Activated T-helper 17 cell treated with anti-CD3 and anti-CD28 coated beads, Interleukin-2, amount 50 U/mL, for 72 hours (primary cell): ENCODE measurements at places on chromosomes 5 and 9. TPM values are rescaled to one million over a fixed set of nuclear protein-coding genes. Genes with fewer than 3 reads are reported as not detected.

DND1 gene
- 3.0 TPM for total RNA-seq

EIF4EBP3 gene
- 8.9 TPM for total RNA-seq

DNA sequence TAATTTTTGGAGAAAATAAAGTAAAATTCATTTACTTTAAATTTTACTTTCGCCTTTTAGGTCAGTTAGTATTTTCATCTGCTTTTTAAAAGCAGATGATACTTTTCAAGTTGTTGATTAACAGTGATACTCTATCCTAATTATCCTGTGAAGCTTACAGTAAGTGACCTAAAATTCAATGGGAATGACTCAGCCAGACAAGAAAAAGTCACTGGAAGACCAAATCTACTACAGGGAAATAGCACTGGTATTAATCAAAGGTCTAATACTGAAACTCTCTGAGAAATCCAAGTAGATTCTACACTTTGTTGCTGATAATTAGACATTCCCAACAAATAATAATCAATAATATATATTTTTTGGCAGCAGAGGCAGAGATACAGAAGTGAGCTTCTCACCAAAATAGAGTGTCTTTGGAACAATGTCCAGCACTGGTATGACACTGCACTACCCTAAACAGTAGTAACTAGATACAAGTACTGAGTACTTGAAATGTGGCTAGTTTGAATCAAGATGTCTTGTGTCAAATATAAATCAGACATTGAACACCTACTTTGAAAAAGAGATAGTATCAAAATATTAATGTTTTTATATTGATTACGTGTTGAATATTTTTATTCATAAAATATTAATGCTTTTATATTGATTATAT, 22.8 kb upstream of the ELL2 start:
- ATAC-seq = no peak

- no peak for ATAC-seq
Observed at GRCh38 chr9:134834217-134834956, 46.2 kb upstream of the FCN2 start.

DNA sequence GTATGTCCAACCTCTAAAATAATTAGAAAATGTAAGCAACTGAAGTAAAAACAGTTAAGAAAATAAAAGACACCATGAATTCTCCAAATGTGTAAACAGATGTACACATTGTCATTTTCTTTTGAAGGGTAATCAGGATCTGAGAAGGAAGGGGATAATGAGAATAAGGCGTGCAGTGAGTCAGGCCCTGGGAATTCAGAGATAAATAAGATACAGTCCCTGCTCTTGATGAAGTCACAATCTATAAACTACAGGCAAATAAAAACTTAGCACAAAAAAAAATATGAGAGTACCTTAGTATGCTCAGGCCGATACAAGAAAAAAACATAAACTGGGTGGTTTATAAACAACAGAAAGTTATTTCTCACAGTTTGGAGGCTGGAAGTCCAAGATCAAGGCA, 315.3 kb downstream of the DNAH5 start:
- ATAC-seq = no peak

DNA sequence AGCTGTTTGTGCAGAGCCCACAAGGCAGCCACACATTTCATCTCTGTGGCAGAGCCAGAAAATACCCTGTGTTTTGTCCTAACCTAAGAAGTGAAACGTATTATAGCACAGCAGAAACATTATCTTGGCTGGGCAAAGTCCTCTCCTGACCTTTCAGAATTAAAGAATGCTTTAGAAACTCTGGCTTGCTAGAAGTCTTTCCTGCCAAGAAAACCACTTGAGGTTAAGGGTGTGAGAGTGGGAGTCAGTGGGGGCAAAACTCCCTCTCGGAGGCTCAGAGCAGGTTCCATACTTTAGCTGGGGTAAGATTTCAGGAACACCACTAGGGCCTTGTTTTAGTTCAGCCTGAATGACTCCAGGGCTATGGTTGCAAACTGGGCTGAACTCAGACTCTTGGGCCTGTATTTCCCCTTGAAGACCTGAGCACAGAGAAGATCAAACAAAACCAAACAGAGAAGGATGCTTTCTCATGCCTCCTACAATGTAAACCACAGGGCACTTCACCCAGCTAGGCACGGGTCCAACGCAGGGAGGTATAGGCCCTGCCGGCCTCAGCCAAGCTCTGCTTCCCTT, 48.0 kb downstream of the ZNF366 start:
- ATAC-seq = no peak

DNA sequence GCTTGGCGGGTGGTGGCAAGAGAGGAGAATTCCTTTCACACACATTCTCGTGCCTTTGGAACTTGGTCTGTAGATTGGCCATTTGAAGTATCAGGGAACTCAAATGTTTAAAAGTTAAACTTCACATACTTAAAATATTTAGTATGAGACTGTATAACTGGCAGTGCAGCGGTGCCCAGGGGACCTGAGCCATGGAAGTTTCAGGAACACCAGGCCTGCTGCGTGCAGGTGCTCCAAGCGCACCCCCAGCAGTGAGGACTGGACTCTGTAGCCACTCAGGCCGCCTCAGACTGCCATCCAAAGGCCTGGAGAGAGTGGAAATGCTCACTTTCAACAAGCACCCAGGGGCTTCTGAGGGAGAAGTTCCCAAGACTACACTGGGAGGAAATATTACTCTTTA, 273.5 kb upstream of the IRX2 start:
- ATAC-seq = no peak

DNA sequence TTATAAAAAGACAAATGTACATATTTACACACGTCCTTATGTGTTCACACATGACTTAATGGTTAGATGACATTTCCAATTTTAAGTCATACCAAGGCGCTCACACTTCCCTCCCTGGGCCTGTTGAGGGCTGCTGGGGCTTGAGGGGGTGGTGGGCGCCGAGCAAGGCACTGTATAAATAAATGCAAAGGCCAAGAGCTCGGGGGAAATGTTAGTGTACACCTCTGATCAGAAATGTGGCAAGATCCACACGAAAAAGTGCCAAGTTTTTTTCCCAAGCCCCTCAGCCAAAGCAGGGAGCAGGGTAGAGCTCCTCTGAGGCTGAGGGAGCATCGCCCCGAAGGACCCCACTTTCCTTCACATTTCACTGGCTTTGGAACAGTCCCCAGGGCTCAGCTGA, 7.5 kb downstream of the IRF1 start:
- ATAC-seq = no peak
